ENCODE measurements at places on chromosomes 5 and 9.
A peak's percentile ranks its signal among the peaks of the same experiment; 100 is the strongest.

GRCh38 chr5:143331956-143332355 is 71.5 kb downstream of the NR3C1 start:
- DNase-seq, result no peak

DNA sequence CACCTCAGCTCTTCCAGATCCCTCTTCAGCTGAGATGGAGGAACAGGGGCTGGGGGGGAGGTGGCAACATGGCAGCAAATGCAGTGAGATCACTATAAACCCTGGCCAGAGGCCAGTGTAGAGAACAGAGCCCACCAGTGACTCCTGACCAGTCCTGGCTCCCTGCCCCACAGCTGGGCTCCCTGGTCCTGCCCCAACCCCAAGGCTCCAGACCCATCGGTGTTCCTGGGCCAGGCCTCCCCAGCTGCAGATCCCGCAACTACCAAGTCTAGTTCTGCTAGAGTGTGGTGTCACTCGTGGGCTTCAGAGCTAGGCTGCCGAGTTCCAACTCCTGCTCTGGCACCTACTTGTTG is 16.8 kb downstream of the AKNA start:
- DNase-seq, result no peak

GRCh38 chr5:128637031-128637430 is 99.0 kb upstream of the FBN2 start:
- DNase-seq, result peak; percentile 60

DNA sequence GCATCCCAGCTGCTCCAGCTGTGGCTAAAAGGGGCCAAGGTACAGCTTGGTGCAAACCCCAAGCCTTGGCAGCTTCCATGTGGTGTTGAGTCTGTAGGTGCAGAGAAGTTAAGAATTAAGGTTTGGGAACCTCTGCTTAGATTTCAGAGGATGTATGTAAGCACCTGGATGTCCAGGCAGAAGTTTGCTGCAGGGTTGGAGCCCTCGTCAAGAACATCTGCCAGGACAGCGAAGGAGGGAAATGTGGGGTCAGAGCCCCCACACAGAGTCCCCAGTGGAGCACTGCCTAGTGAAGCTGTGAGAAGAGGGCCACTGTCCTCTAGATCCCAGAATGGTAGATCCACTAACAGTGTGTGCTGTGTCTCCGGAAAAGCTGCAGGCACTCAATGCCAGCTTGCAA is 236.2 kb upstream of the ADRA1B start:
- no peak for DNase-seq

- DNase-seq, result no peak
Observed at GRCh38 chr9:33868440-33868973, 51.5 kb downstream of the UBE2R2 start.

DNA sequence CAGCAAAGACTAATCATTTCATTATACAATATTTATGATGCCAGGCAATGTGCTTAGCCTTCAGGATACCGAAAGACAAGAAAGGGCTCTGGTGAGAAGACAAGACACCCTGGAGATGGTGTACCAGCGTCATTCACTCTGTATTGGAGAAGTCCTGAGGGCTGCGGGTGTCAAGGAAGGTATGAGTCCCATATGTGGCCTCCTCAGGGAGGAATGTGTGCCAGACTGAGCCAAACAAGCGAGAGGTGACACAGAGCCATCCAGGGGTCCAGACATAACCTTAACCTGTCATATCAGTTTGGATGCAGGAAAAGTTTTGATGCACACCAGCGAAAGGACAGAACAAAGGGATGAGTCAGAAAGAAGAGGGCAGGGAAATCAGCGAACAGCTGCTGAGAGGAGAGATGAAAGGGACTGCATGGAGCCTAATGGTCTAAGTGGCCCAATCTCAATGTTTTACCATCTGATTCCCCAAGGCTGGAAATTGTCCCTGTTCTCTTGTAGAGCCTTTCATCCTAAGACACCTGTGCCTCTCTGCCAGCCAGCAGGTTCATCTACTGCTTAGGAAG is 38.9 kb downstream of the ADRA1B start:
- no peak for DNase-seq

- no peak for DNase-seq
Observed at GRCh38 chr5:76341651-76342334, 61.3 kb upstream of the IQGAP2 start.

- DNase-seq, result no peak
Observed at GRCh38 chr5:90135779-90136378, 273.7 kb downstream of the CETN3 start.

GRCh38 chr5:179792612-179793467 is 946 bp upstream of the LTC4S start:
- DNase-seq, result no peak

DNA sequence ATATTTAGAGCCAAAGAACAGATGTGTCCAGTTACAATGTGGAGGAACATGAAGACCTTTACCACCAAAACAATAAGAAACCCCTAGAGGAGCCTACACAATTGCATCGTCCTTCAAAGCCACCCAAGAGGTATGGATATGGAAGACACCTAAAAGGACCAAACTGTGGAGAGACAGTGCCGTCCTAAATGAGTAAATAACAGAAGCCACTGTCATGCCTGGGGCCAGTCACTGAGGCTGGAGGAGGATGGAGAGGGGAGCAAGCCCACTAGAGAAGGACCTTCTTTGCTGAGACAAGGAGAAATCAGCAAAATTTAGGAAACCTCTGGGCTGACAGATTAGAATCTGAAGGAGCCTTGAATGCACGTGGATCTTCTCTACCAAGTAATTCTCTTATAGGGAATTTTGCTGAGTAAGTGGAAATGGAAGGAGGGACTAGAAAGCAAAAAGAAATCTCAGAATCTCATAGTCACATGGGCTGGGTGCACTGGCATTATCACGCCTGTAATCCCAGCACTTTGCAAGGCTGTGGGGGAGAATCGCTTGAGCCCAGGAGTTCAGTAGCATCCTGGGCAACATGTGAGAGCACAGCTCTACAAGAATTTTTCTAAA is 27.6 kb downstream of the PLEKHG4B start:
- no peak for DNase-seq

GRCh38 chr5:51567636-51568035 is 184.4 kb downstream of the ISL1 start:
- DNase-seq, result no peak

- DNase-seq, result peak; percentile 93
Observed at GRCh38 chr9:31137176-31138160, 1247.0 kb upstream of the ACO1 start.

DNA sequence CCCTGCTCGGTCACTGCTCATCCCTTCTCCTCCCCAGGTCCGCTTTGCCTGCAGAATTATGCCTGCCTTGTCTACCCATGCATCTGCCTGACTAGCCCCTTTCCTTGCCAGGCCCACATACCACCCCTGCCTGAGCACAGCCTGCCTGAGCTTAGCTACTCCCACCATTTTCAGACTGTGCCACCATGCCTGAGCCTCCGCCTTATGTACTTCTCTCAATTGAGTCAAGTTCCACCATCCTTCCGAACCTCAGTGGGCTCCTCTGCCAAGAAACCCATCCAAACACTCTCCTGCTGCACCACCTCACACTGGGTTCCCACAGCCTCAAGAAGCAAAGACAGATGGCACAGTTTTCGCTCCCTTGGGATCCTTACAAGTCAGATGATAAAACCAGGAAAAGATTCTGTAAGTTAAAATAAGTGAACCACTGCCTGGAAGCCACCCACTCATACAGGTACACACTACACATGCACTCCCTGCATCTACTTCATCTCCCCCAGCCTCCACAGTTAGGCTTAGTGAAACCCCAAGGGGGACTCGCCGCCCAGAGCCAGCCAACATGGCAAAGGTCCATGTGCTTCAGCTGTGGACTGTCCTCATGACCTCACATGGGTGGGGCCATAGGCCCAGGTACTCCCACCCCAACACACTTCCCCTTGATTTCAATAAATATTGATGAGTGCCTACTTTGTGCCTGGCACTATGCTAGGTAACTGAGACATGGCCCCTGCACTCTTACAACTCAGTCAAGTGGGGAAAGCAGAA is 23.1 kb downstream of the P4HA2 start:
- no peak for DNase-seq

- DNase-seq, result peak; percentile 11
Observed at GRCh38 chr9:93304574-93305496, 120.9 kb downstream of the WNK2 start.

DNA sequence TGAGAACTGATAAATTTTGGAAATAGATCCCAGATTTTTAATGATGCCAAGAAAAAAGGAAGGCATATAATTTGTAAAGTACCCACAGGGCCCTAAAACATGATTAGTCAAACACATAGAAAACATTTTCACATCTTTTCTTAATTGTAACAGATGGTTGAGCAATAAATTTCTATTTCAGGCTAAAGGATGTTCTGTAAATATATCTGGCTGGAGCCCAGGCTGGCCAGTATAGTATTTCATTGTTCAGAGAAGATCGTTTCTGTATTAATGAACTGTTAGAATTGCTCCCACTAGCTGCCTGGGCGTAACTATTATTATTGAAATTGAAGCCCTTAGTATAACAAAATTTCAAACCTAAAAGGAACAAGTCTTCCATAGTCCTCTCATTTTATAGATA is 105.3 kb upstream of the SMC2 start:
- DNase-seq, result no peak

DNA sequence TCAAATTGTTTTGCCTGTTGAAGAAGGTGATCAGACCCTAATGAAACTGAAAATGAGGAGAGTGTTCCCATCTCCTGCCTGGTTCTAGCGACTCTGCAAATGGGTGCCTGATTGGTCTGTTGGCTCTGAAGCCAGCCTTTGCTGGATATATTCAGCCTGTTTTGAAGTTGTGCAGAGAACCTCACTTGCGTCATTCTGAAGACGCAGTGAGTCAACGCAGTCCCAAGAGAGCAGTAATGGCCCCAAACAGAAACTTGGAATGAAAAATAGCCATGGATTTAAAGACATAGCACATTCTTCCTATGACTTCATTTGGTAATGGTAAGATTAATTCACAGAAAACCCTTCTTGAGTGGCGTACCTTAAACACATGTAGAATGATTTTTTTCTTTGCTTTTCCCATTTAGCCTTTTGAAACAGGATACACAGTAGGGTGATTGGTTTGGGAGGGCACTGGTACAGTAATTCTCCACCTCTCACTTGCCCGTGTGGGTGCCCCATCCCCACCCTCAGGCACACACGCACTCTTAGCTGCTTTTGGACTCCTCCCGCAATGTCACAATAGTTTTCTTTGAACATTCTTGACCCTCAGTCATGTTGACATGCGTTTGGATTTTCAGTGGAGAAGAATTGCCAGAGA is 54.1 kb upstream of the ABL1 start:
- no peak for DNase-seq

DNA sequence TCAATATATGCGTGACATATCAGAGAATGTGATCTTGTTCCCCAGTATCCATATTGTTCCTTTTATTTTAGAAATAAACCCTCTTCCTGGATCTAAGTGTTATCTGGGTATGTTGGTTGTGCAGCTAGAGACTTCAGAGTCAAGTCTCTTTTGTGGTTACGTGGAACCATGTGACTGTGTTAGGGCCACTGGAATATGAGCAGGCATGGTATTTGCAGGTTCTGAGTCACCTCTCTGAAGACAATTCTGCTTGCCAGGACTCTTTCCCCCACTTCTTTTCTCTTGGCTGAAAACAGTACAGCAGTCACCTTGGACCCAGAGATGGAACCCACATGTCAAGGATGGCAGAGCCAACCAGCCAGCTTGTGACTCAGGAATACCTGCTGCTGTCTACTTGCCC is 59.7 kb downstream of the ATP10B start:
- DNase-seq, result no peak

DNA sequence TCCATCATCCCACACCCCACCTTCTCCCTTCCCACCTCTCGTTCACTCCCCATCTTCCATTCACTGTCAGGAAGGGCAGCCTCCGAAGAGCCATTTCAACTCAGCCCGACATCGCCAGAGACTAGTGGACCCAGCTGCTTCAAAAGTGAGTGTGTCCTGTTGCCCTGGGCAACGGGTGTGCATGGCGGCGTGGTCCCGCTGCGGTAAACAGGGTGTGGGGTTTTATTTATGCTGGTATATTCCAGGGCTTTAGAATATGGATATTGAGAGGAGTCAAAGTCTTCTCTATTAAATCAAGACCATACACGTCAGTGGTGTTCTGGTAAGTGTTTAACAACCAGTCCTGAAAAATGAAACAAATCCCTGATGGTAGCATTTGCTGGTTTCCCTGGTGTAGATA is 274.5 kb downstream of the MAST4 start:
- no peak for DNase-seq

DNA sequence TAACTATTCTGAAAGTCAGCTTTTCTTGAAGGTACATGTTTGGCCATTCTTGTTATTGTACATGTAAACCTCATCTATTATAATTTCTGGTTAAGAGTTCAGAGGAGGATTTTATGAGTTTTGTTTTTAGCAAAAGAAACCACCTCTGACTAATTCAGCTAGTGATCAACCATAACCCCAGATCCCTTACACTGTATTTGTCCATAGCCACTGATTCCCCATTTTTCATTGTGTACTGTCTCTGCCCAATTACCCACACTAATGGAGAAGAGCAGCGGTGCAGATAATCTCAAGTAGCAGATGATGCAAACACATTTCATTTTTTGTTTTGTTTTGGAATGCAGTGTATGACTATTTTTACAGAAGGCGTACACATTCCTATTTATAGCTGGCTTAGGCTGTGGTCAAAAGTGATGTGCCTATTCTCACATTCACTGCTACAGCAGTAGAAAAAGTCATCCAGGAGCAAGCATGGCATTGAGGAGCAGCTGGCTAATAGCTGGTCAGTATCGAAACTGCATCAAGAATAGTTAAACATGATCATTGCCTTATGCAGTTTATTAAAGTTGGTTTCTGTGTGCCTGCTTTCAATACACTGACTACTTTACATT is 988.3 kb downstream of the DTWD2 start:
- DNase-seq, result no peak

- DNase-seq, result peak; percentile 11
Observed at GRCh38 chr9:16029796-16030363, 477.0 kb downstream of the CCDC171 start.

GRCh38 chr5:58827463-58827862 is 244.6 kb downstream of the RAB3C start:
- no peak for DNase-seq

DNA sequence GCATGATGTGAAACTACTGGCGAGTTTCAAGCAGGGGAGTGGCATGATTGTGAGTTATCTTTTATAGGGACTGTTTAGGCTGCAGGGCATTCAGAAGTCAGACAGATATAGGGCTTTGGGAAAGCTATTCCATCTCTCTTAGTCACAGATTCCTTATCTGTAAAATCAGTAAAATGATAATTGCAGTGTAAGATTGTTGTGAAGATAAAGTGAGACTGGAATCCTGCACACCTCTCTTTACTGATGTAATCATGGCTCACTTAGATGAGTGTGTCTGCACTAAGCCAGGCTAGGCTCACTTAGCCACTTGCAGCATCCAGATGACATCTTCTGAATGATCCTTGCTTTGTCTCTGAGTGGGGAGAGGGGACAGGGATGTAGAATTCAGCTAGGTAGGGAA is 81.8 kb upstream of the MAMDC2 start:
- DNase-seq, result peak; percentile 8

GRCh38 chr5:59768152-59769040 is 125.1 kb downstream of the PDE4D start:
- peak; percentile 66 for DNase-seq
